ENCODE measurements at places on chromosomes 6 and 20. TPM values are rescaled to one million over a fixed set of nuclear protein-coding genes. Genes with fewer than 3 reads are reported as not detected.

RUNX2 gene
- 37.2 TPM for total RNA-seq

DNA sequence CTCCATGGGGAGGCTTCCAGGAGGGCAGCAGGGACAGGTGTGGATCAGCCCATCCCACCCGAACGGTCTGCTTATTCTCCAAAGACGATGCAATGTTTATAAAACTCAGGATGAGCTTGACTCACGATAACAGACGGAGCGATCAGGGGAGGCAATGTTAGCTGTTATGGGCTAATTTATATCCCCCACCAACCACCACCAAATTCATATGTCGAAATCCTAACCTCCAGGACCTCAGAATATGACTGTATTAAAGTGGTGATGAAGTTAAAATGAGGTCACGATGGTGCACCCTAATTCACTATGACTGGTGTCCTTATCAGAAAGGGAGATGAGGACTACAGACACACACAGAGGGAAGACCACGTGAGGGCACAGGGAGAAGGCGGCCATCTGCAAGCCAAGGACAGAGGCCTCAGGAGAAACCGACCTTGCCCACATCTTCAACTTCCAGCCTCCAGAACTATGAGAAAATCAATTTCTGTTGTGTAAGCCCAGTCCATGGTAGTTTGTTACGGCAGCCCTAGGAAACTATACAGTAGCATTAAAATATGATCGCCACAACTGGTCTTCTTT, 7.0 kb downstream of the ADTRP start:
- peak; percentile 62 for DNase-seq

GRCh38 chr6:56242346-56242745, 5.0 kb downstream of the COL21A1 start:
- peak; percentile 62 for DNase-seq

GRCh38 chr6:44228836-44229235, 5.4 kb downstream of the SLC29A1 start:
- DNase-seq, result no peak

DNA sequence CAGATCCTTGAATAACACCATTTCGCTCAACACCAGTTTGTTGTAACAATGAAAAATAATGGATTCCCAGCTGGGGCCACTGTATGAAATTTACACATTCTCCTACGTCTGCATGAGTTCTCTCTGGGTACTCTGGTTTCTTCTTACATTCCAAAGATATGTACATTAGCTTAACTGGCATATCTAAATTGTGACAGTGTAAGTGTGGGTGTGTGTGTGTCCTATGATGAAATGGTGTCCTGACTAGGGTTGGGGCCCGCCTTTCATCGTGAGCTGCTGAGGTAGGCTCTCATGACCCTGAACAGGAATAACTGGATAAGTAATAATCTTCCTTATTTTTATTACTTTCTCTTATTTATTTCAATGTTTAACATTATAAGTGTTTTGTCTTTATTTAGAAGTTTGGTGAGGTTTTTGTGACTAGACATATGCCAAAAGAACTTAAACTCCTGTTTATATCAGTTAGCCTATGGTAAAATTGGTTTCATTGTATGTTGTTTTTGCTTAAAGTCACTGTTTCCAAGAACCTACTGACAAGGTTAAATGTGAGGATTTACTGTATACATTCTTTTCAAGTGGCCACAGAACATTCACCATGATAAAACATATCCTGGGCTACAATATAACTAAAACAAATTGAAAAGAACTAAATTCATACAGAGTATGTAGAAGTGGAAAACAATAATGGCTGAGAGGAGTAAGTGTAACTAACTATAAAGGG, 42.4 kb downstream of the RBL1 start:
- DNase-seq, result no peak
